ENCODE measurements at places on chromosomes 5 and 9.

DNA sequence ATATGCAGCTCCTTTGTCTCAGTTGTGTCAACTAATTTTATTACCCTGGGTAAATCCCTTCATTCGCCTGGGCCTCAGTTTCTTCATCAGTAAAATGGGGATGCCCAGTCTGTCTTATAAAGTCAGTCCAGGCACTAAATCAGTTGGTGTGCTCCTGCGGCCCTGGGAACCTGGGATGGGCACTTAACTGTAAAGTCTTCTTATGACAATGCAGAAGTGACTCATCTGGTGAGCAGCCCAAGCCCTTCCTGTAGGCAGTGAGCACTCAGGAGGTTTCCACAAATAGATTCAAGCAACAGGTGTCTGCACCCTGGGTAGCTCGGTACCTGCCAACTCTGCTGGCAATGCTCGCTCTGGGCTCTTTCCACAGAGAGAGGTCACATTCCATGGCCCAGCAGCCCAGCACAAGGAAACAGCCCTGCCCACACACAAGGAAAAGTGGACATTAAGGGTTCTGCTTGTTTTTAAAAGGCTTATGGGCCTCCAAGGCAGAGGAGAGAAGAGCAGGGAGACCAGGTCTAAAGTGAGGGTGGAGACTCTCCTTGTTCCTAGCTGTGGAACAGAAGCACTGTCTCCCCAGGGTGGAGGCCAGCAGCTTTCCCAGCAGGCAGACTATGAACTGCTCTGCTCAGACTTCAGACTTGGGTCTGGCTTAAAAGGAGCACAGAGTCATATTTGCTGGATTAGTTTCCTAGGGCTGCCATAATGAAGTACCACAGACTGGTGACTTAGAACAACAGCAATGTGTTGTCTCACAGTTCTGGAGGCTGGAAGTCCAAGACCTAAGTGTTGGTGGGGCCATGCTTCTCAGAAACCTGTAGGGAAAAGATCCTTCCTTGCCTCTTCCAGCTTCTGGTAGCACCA, 89.7 kb upstream of the ADRA1B start:
- no peak for DNase-seq

GRCh38 chr5:176646707-176647029, 616 bp upstream of the TSPAN17 start:
- no peak for DNase-seq

GRCh38 chr5:140399979-140400729, 1.5 kb upstream of the ANKHD1 start:
- DNase-seq = no peak

DNA sequence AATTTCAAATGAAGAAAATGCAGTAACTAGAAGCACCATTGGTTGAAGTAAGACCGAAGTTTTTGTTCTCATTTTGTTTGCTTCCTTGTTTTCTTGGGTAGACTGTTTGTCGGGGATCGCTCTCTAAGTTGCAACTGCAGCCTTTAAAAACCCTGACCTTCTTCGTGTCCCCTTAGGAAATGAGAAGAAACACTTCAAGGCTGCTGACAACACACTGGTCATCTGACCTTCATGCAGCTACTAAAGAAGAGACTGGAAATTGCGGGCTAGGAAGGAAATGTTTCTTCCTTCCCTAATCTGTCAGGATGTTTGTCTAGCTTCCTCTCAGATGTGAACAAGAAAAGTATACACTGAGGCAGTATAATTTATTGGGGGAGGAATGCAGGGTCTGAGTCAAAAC, 50.7 kb upstream of the CHSY3 start:
- no peak for DNase-seq

- DNase-seq = no peak
Observed at GRCh38 chr5:132445640-132445923, 45.0 kb downstream of the IRF1 start.

- no peak for DNase-seq
Observed at GRCh38 chr5:16455668-16456067, 9.9 kb downstream of the ZNF622 start.

- no peak for DNase-seq
Observed at GRCh38 chr5:159884917-159885620, 31.2 kb upstream of the ADRA1B start.

GRCh38 chr9:272251-273213, 57.9 kb downstream of the DOCK8 start:
- no peak for DNase-seq

All from posterior vena cava (tissue), 2 donors.